ENCODE measurements at places on chromosomes 11 and 22.

GRCh38 chr11:67370351-67371076 is 2.9 kb downstream of the CLCF1 start:
- peak; percentile 44 for DNase-seq

DNA sequence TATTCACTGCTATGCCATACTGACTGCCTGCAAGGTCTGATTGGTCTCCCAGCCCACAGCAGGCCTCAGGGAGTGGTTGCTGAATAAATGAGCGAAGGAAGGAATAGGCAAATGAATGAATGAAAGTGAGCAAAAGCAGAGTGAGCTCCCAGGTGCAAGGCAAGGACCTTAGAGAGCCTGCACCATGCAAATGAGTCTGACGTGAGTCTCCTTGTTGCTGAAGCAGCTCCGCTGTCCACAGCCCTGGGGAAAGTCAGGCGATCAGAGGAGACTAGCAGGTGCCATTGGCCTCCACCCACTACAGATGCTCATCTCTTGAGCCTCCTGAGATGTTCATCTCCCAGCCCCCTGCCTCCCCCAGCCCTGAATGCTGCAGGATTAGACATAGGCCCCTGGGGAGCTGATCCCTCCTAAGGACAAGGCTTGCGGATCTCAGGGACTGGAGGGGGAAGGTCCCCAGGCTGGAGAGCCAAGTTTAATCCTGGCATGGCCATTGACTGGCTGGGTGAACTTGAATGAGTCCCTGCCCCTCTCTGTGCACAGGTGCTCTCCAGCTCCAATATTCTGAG is 22.1 kb downstream of the GDPD5 start:
- DNase-seq: no peak

DNA sequence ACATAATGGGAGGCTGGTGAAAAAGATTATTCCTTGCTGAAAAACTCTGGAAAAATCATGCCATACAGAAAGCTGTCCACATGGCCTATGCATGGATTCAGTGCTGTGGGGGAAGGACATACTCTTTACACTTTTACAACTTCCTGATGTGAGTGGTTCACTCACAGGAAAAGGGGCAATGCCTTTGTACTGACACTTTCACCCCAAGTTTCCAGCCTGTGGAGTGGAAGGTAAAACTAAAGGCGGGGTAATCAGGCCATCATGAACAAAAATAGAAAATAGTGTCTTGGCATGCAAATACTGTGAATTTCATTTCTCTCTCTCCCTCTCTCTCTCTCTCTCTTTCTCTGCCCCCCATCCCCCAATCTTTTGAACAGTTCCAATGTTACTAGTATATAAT is 281.8 kb downstream of the ETS1 start:
- DNase-seq: no peak

- peak; percentile 69 for DNase-seq
These were observed 14.3 kb upstream of the POU2AF3 start for GRCh38 chr11:111283945-111284481.

GRCh38 chr11:12101318-12101717 is 9.1 kb upstream of the MICAL2 start:
- no peak for DNase-seq

DNA sequence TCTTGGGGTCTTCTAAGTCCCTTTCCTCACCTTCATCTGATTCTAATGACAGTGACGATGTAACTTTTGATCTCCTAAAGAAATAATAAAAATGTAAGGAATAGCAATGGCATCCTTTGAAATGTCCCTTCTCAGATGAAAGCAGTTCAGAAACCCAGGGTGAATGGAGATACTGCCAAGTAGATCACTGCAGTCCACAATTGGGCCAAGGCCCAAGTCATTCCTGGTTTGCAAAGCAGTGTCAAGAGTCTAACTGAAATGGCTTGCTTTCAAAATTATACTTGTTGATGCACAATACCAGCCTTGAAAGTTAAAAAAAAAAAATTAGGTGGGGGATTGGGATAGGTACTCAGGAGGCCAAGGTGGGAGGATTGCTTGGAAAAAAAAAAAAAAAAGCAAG is 20.4 kb downstream of the ASCC2 start:
- no peak for DNase-seq

- DNase-seq: peak; percentile 21
These were observed 26.6 kb upstream of the MYRF start for GRCh38 chr11:61725781-61726231.

- no peak for DNase-seq
These were observed 135.8 kb upstream of the NARS2 start for GRCh38 chr11:78710417-78710816.

DNA sequence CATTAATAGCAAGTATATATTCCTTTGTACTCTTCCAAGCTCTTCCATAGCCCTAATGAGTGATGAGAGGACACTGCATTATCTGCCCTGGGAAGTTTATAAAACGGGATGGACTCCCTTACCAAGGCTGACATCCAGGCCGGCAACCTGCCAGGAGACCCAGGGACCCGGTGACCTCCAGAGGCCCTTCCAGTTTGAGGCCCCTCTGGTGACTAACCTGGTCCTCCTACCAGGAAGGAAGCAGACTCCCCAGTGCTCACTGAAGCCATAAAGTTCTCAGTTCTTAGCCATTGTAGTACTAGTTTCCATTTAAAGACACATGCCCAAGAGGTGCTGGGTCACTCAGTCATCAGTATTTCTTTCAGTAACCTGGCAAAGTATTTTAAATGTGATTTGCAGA is 345.4 kb downstream of the TENM4 start:
- no peak for DNase-seq

Data from fibroblast of upper back skin (primary cell).